NCI-H2081 treated with DMSO at 0.1 percent for 48 hours (cell line): ENCODE measurements at places on chromosomes 5 and 9.

DNA sequence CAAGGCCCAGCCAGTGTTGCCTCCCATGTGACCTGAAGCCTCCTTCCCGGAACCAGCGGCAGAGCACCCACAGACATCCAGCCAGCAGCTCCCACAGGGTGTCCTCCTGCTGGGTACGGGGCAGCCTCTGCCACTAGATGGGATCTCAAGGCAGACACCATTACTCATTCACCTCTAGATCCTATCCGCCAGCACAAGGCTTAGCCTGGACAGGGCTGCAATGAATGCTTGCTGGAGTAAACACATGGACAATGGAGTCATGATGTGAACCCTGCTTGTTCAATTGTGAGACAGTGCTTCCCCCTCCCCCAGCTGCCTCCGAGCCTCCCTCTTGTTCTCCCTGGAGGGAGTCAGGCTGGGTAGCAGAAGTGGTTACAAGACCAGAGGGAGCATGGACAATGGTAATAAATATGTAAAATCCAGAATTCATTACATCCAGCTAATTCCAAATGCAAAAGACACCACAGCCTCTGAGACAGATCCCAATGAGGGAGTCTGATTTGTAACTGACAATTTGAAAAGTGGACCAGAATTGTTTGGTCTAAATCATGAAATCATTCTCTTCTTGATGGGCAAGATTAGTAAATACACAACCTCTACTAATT is 132.0 kb downstream of the CRB2 start:
- DNase-seq, result no peak

- no peak for DNase-seq
Observed at GRCh38 chr5:61507232-61507631, 175.2 kb downstream of the ZSWIM6 start.

DNA sequence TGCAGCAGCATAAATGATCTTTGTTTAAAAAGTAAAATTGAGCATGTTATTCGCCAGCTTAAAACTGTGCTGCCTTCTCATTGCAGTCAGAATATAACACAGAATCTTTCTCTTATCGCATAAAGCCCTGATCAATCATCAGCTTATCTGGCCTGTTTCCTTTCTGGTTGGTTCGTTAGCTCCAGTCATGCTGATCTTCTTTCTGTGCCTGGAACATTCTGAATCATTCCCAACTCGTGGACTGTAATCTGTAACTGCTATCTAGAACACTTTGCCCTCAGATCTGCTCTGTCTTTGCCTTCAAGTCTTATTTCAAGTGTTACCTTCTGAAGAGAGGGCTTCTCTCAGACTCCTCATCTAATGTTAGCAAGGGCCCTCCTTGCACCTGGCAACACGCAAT is 11.9 kb upstream of the FER start:
- DNase-seq, result no peak

- no peak for DNase-seq
Observed at GRCh38 chr5:56552612-56553268, 262.6 kb upstream of the MAP3K1 start.

DNA sequence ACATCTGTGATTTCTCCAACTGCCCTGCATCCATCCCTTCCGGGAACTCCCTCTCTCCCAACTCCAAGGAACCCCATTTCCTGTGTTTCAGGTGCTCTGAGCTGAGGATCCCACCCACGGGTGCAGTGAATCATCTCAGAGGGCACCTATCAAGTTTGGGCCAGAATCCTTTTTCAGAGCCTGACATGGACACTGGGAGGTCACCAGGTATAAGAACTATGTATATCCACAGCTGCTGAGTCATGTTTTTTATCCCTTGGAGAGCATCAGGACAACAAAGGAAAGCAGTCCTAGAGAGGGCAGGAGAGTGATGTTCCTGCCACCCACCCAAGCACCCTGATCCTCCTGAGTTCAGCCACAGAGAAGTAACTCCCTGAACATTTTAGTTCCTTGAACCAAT is 3.8 kb downstream of the MED27 start:
- DNase-seq, result no peak

DNA sequence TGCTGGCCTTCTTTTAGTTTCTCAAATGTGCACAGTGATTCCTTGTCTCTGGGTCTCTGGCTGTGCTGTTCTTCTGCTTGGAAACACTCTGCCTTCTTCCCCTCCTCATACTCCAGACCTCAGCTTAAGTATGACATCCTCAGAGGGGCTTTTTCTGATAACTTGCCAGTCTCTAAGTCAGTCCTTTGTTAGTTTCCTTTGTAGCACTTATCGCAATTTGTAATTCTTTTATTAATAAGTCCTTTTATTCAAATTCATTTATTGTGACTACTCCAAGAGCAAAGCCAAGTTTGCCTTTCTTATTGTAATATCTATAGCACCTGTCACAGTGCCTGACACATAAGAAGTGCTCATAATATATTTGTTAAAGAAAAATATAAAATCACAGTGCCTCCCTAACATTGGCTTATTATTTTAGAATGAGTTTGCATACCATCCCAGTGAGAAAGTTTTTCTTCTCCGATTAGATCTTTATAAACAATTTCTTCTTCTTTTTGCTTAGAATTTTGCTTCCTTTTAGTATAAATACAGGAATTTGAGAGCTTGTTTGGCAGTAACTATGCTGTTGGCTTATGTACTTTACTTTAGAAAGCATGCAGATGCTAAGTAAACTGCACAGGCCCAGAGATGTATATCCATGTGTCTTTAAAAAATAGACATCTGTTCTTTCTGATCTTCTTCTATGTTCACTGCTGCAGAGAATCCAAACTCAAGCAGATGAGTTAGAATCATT is 198.0 kb downstream of the GAS1 start:
- DNase-seq, result no peak

DNA sequence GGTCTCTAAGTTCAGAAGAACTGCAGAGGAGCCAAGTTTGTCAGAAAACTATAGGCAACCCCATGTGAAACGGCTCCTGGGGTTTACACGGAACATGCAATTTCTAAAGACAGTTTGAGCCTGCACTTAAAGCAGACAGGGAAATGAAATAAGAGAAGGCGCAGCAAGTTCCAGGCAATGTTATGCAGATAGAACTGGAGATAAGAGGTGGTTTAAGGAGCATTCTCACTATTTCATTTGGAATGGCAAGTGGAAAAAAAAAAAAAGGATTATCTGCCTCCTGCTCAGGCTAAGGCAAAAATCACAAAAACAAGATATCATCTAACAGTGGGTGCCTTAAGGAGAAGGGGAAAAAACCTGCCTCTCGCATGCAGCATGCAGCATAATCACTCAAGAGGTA is 2252.4 kb downstream of the MAT2B start:
- DNase-seq, result no peak

DNA sequence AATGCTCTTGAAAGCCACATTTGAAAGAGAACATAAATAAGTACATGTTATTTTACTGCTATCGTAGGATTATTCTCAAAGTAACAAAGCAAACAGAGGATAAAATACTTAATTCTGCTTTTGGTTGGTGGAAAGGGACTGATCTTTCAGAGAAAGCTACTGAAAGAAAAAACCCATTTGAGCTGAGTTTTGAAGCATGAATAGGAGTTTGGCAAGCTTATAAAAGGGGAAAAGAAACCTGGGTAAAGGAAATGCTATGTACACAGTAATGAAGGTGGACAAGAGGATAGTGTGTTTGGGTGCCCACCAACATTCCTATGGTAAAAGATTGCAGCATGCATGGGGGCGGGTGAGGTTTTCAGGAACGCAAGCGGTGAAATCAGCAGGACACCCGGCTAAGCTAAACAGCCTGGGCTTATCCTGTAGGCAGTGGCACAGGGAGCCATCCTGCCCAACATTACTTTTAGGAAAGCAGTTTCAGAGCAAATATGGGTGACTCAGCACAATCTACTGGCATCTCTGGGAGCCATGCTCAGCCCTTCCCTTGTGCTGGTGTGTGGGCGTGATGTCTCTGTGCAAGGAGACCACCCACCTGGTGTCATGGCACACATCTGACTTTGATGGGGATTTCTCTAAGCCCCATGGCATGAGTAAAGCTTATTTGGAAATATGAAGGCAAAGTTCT is 673.9 kb upstream of the KLF4 start:
- no peak for DNase-seq

DNA sequence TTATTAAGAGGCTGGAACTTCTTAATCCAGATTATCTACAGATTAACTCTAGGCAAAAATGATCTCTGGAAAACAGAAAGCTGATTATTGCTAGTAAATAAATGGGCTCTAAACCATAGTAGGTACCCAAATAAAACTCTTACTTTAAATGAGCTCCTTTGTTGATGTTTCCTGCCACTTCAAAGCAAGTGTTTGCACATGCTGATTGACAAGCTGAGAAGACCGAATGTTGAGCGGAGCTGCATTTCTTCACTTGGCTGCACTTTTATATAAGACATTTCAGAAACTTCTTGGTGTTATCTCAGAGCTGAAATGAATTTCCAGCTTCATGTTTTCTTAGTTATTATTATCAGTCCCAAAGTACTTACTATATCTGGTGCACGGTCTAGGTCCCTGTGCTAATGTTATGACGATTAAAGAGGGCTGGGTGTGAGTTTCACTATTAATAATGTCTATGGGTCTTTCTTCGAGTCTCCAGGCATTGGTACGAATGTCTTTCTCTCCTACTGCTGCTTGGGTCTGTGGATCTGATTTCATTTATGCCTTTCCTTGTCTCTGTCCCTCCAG is 58.6 kb upstream of the CTXN3 start:
- no peak for DNase-seq
